ENCODE measurements at places on chromosomes 4 and X.

DNA sequence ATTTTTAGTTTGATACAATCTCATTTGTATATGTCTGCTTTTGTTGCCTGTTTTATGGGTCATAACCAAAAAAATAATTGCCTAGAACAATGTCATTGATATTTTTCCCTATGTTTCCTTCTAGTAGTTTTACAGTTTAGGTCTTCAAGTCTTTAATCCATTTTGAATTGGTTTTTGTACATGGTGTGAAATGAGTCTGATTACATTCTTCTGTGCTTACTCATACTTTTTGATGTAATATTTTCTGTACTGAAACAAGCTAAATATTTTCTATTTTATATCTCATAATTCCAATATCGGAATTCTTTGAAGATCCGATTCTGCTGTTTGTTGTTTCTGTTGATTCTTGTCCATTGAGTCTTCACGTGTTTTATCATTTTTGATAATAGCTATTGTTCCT is 10.6 kb downstream of the TMEM156 start:
- DNase-seq = no peak

- DNase-seq = no peak
Observed at GRCh38 chr4:102764901-102765300, 4.1 kb upstream of the MANBA start.

DNA sequence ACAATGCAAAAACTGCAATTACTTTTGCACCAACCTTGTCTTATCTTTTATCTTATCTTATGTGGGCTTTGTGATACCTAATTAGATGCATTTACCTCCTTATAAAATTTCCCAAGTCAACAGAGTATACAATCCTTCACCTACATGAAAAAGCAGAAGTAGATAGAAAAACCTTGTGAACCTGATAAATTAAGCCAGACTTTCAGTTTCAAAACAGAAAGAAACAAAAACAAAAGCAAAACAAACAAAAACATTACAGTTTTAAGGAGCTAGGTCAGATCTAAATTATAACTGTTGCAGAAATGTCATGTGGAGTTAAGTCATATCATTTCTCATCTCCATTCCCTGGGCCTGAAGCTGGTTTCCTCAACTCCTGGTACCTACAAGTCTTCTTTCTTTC is 24.9 kb upstream of the CXXC4 start:
- DNase-seq = no peak

DNA sequence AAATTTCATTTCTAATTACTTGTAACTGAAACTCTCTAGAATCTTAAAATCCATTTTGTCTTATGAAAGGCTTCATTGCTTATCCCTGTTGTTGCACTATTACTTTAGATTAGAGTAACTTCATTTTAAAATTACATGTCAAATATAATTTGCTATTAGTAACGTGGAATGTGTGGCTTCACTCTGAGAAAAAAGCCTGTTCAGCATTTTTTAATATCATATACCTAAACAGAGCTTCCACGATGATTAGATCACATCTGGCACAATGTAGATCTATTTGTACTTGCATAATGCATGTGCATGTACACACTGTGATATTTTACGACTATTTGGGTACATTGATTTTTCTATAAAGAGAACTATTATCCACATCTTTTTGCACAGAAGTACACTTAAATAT is 648.1 kb downstream of the RPA4 start:
- DNase-seq = no peak

GRCh38 chrX:8849458-8849857 is 48.3 kb upstream of the FAM9A start:
- no peak for DNase-seq

GRCh38 chrX:132961511-132961910 is 3.1 kb upstream of the HS6ST2 start:
- DNase-seq = no peak

- no peak for DNase-seq
Observed at GRCh38 chr4:35164063-35164462, 1080.3 kb downstream of the ARAP2 start.

- peak; percentile 66 for DNase-seq
Observed at GRCh38 chr4:168076989-168077725, 15.2 kb upstream of the ANXA10 start.

GRCh38 chr4:138392751-138393308 is 150.7 kb upstream of the SLC7A11 start:
- no peak for DNase-seq

DNA sequence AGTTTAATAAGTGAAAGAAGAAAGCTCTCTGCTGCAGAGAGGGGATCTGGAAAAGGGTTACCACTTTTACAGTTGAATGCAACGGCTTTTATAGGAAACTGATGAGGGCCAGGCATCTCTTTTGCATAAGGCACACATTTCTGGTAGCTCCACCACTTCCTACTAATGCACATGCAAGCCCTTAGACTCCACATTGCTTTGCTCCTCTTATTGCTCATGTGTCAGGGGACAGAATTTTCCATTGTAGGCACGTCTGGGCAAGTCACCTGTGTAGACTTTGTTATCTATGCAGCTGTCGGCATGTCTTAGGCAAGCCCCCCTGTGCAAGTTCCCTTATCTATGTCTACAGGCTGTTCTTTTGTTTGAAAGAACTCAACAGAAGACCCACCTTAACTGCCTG is 294.6 kb upstream of the STS start:
- no peak for DNase-seq

DNA sequence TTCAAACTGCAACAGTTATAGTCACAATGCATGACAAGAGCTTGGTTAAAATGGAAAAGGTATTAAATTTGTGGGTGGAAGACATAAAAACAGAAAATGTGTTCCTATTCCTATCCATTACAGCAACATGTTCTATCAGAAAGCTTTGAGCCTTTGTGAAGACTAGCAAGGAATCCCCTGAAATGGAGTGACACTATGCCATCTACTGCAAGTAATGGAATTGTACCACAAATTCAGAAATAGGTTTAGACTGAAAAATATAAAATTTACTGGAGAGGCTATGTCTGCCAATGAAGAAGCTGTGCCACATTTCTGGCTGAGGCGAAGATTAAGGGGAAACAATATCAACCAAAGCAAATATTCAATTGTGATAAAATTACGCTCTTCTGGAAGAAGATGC is 247.9 kb downstream of the ADAM29 start:
- no peak for DNase-seq
